RWPE2 (cell line): ENCODE measurements at places on chromosomes 16 and 17.

DNA sequence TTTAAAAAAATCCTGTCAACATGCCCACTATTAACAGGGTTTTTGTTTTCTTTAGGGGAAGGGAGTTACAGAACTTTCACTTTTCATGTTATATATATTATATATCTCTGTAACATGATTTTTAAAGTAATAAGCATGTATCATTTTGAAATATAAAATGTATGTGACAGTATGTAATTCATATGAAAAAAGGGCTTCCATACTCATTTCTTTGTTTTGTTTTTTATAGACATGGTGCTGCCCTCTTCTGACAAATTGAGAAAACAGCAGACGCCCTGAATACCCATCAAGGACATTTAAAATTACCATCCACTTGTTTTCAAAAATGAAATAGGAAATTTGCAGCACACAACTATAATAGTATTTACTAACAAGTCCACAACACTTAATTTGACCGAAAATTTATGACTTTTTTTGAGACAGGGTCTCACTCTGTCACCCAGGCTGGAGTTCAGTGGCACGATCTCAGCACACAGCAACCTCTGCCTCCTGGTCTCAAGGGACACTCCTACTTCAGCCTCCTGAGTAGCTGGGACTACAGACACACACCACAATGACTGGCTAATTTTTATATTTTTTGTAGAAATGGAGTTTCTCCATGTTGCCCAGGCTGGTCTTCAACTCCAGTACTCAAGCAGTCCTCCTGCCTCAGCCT, 30.4 kb downstream of the CFDP1 start:
- no peak for DNase-seq
- H3K27ac ChIP-seq, result no peak overlapping the region
- H3K27me3 ChIP-seq, result no peaks in the 10 kb centered on the region
- H3K4me1 ChIP-seq, result peaks cover 9% of the 10 kb centered on the region

- H3K27me3 ChIP-seq, result no peaks in the 10 kb centered on the region
- H3K27ac ChIP-seq, result no peak overlapping the region
- no peak overlapping the region for H3K4me3 ChIP-seq
- H3K36me3 ChIP-seq, result peaks cover 97% of the 10 kb centered on the region
- peaks cover 4% of the 10 kb centered on the region for H3K4me1 ChIP-seq
- DNase-seq, result no peak
Observed at GRCh38 chr17:35596530-35597233, 9.6 kb downstream of the AP2B1 start.

- H3K4me1 ChIP-seq, result no peaks in the 10 kb centered on the region
- no peaks in the 10 kb centered on the region for H3K36me3 ChIP-seq
- no peak for DNase-seq
- no peak overlapping the region for H3K27ac ChIP-seq
Observed at GRCh38 chr17:12794919-12795532, 5.7 kb downstream of the ARHGAP44 start.

DNA sequence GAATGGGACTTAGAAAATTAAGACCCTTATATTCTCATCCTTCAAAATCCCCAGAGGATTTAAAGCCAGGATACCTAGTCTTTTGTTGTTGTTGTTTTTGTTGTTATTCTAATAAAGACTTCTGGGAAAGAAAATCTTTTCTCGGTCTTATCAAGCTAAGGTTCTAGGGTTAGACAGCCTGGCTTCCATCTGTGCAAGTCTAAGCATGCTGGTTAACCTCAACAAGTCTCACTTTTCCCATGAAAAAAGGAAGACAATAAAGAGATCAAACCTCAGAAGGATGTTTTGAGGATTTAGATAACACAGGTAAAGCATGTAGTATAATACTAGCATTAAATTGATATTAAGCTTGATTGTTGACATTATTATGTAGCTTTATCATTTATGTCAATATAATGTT, 486.4 kb upstream of the SOX9 start:
- H3K4me3 ChIP-seq, result no peak overlapping the region
- H3K4me1 ChIP-seq, result peaks cover 46% of the 10 kb centered on the region
- no peaks in the 10 kb centered on the region for H3K36me3 ChIP-seq
- no peak for DNase-seq
- peak overlapping the region; percentile 98 for H3K27ac ChIP-seq

GRCh38 chr16:26816885-26817571, 249.7 kb upstream of the C16orf82 start:
- no peaks in the 10 kb centered on the region for H3K4me1 ChIP-seq
- H3K27ac ChIP-seq, result no peak overlapping the region
- DNase-seq, result no peak
- H3K27me3 ChIP-seq, result no peaks in the 10 kb centered on the region

DNA sequence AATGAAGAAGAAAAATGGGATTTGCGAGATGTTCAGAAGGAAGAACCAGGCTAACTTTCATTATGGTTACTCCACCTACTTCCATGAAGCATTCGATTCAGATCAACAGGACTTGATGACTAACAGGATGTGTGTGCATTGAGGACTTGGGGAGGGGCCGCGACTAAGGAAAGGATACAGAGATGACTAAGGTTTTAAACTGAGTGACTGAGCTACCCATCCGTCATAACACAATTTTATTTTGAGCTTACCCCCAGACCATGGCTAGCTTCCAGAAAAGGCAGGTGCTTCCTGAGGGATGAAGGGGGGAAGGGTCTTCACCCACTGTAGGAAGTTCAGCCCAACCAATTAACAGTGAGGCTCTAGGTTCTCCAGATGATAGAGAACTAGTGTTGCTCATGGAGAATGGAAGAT, 2.5 kb upstream of the CDYL2 start:
- peaks cover 3% of the 10 kb centered on the region for H3K27me3 ChIP-seq
- peak overlapping the region; percentile 43 for H3K27ac ChIP-seq
- H3K4me3 ChIP-seq, result no peak overlapping the region
- peak; percentile 75 for DNase-seq

GRCh38 chr17:15408803-15409202, 58.6 kb downstream of the CDRT4 start:
- no peaks in the 10 kb centered on the region for H3K36me3 ChIP-seq
- no peaks in the 10 kb centered on the region for H3K27me3 ChIP-seq
- no peak overlapping the region for H3K4me3 ChIP-seq
- DNase-seq, result no peak
- no peak overlapping the region for H3K27ac ChIP-seq

DNA sequence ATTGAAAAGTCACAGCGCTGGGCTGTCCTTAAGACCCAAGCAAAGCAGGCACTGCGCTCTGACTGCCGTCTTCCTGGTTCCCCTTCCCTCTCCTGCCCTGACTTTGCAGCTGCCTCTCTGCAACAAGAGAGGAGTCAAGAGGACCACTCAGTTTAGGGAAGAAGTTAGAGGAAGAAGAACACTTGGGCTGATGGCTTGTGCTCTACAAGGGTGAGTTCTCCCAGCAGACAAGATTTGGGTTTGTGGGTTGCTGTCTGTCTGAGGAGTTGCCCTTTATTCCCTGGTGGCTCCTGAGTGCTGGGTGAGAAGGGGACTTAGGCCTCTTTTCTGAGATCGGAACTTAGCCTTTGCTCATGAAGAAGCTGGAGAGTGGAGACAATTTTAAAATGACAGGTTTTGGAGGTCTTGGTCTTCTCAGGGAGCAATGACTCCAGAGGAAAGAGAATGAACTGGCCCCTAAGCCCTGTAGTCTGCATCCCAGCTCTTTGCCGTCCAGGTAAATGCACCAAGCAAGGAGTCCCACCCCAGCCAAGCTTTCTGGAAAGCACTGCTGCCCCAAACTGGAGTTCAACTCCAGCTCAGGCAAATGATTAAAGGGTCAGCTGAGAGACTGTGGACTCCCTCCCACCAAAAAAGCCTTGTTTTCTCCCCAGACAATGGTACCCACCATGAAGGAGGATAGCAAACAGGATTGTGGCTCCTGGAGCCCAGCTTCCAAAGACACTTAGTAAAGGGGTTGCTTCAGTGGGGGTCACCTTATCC, 2.7 kb upstream of the HOXB9 start:
- no peak for DNase-seq
- no peak overlapping the region for H3K4me3 ChIP-seq
- peaks cover 54% of the 10 kb centered on the region for H3K27me3 ChIP-seq
- no peaks in the 10 kb centered on the region for H3K36me3 ChIP-seq
- no peaks in the 10 kb centered on the region for H3K4me1 ChIP-seq

DNA sequence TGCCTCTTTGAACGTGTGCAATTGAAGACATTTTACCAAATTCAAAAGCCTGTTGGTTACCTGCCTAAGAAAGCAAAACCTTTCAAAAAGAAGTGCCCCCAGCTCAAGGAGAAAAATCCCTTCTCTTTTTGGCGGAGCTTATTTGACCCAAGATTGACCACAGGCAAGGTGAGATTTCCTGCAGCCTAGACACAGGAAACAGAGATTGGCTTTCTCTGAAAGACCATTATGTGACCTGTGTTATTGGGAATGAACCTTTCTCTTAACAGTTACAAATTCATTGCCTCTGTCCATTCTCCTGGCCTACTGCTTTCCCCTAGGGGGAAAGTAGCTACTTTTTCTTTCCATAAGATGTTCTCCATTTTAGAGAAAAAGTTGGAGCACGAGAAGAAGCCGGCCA, 42.1 kb upstream of the MAF start:
- no peaks in the 10 kb centered on the region for H3K27me3 ChIP-seq
- no peak overlapping the region for H3K4me3 ChIP-seq
- no peak for DNase-seq
- peaks cover 20% of the 10 kb centered on the region for H3K4me1 ChIP-seq
- H3K27ac ChIP-seq, result no peak overlapping the region

- no peaks in the 10 kb centered on the region for H3K4me1 ChIP-seq
- DNase-seq, result no peak
- no peak overlapping the region for H3K27ac ChIP-seq
- no peaks in the 10 kb centered on the region for H3K36me3 ChIP-seq
Observed at GRCh38 chr16:53510704-53511070, 7.7 kb upstream of the AKTIP start.

DNA sequence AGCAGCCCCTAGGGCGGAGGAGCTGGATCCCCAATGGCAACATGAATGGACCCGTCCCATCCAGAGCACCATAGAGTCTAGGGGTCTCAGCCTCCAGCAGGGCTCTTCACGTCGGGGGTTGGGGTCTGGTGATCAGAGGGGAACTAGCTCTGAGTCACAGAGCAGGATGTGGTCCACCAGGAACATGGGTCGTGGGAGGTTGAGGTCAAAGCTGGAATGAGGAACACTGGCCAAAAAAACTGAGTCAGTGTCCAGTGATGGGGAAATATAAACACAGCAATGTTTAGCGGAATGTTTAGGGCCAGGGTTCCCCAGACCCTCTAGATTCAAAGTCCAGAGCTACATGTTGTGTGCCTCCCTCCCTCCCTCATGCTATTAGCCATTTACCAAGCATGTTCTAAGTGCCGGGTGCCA, 79.1 kb upstream of the C16orf82 start:
- no peak for DNase-seq
- H3K27ac ChIP-seq, result no peak overlapping the region

DNA sequence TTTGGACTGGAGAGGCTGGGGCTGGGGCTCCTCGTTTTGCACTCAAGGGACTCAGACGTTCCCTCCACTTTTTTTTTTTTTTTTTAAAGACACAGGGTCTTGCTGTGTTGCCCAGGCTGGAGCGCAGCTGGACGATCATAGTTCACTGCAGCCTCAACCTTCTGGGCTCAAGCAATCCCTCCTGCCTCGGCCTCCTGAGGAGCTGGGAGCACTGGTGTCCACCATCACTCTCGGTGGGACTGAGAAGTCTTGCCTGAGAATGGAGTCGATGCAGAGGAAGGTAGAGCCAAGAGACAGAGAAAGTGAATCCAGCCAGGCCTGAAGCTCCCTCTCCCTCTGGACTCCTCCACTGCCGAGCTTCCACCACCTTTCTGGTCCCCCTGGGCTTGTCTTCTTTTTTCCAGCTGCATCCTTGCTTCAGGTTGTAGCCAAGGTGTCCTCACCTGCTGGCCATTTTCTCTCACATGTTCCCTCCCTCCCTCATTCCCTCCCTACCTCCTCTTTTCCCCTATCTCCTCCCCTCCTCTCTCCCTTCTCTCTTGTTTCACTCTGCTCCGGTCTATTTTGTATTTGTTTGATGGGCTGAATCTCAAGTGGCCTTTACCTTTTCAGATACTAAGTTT, 233.8 kb downstream of the SNX29 start:
- no peak overlapping the region for H3K4me3 ChIP-seq
- no peaks in the 10 kb centered on the region for H3K4me1 ChIP-seq
- no peaks in the 10 kb centered on the region for H3K36me3 ChIP-seq
- no peaks in the 10 kb centered on the region for H3K27me3 ChIP-seq

- no peaks in the 10 kb centered on the region for H3K4me1 ChIP-seq
- no peak overlapping the region for H3K27ac ChIP-seq
- H3K4me3 ChIP-seq, result no peak overlapping the region
Observed at GRCh38 chr16:27110524-27110896, 43.8 kb downstream of the C16orf82 start.

DNA sequence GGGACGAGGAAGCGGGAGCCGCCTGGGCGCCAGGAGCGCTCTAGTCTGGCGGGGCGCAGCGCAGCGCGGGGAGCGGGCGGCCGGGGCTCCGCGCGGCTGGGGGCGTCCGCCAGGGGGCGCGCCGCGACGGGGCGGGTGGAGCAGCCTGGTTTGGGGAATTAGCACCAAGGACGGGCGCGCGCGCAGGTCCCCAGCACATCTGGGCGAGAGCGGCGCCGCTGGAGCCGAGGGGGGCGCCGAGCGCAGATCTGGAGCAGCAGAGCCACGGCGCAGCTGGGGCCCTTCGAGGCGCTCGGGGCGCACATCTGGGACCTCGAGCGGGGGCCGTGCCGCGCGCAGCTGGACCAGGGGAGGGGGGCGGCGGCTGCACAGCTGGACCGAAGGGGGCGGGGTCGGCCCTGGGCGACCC, at the start of gene NXPH3:
NXPH3 (plus strand) TSS at position 193 of the 409 bp plus-strand sequence. CDS start 349 bp downstream, outside the sequence.
- no peak within 1 kb of the TSS for H3K27ac ChIP-seq
- no peak for DNase-seq
- peak within 1 kb of the TSS; percentile 45 for H3K4me3 ChIP-seq
- no peaks in the 10 kb centered on the region for H3K27me3 ChIP-seq
- peaks cover 7% of the 10 kb centered on the region for H3K4me1 ChIP-seq

- DNase-seq, result peak; percentile 9
- H3K27me3 ChIP-seq, result no peaks in the 10 kb centered on the region
- H3K27ac ChIP-seq, result no peak overlapping the region
- peaks cover 3% of the 10 kb centered on the region for H3K4me1 ChIP-seq
- H3K4me3 ChIP-seq, result no peak overlapping the region
- no peaks in the 10 kb centered on the region for H3K36me3 ChIP-seq
Observed at GRCh38 chr17:45326626-45327025, 9.8 kb upstream of the MAP3K14 start.

DNA sequence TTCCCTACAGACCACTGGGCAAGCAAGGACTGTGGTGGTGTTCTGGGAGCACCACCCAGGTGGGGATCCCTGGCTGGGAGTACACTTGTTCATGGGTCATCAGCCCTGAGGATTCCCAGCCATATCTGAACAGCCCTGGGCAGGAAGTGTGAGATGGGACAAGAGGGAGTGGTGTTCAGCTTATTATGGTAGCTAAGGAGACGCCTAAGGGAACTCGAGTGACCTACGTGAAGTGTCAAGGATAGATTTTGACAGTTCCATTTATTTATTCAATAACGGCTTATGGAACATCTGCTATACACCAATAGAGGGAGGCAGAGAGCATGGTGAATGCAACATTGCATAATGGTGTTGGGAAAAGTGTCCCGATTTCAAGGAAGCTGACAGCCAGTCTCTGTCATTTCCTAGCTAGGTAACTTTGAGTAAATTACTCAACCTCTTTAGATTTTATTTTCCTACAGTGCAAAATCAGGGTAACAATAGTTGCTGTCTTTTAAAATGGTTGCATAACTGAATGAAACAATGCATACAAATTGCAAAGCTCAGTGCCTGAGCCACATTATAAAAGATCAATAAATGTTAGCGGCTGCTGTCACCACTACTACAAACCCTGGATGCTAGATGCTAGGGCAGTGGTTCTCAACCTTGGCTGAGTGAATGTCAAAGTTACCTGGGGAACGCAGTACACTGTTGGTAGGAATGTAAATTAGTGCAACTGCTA, 534.1 kb downstream of the GRIN2A start:
- no peaks in the 10 kb centered on the region for H3K36me3 ChIP-seq
- H3K27me3 ChIP-seq, result no peaks in the 10 kb centered on the region
- no peak overlapping the region for H3K27ac ChIP-seq
- H3K4me3 ChIP-seq, result no peak overlapping the region
